ENCODE measurements at places on chromosomes 2 and 18.

DNA sequence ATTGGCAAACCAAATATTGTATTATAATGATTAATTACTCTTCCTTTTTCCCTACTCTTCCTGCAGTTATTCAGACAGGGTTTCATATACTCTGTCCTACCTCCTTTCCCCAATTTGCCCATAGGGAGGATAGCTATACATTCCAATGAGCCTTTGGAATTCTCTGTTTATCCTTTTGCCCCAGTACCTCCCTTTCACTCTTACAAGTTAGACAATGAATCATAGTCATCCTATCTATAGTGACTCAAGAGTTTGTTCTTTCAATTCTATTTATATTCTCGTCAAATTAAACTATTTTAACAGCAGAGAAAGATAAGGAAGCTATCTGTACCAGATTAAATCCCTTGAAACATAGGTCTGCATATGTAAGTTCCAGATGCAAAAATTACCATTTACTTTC lies 437.5 kb downstream of the NR4A2 start:
- no peak for DNase-seq

- no peak for DNase-seq
Measured at GRCh38 chr2:8848328-8849100, 11.1 kb upstream of the KIDINS220 start.

GRCh38 chr2:231034291-231034882 lies 2.9 kb upstream of the C2orf72 start:
- DNase-seq = no peak

DNA sequence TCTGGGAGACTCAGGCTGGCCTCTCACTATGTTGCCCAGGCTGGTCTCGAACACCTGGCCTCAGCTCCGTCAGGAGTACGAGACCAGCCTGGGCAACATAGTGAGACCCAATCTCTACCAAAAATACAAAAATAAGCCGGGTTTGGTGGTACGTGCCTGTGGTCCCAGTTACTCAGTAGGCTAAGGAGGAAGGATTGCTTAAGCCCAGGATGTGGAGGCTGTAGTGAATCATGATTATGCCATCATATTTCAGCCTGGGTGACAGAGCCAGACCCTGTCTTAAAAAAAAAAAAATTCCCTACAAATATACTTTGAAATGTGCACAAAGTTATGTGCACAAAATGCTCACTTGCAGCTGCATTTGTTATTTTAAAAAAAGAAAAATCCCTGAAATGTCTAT lies 26.3 kb upstream of the AGAP1 start:
- DNase-seq = no peak

- no peak for DNase-seq
Measured at GRCh38 chr18:79384834-79385233, 10.9 kb upstream of the NFATC1 start.

- no peak for DNase-seq
Measured at GRCh38 chr18:65623676-65624075, 127.1 kb upstream of the CDH7 start.

GRCh38 chr2:172761306-172761705 lies 25.7 kb downstream of the RAPGEF4 start:
- DNase-seq = no peak

- no peak for DNase-seq
Measured at GRCh38 chr18:50119296-50119695, 75.7 kb downstream of the MYO5B start.

- DNase-seq = no peak
Measured at GRCh38 chr2:232132181-232132580, 170.7 kb downstream of the DIS3L2 start.

DNA sequence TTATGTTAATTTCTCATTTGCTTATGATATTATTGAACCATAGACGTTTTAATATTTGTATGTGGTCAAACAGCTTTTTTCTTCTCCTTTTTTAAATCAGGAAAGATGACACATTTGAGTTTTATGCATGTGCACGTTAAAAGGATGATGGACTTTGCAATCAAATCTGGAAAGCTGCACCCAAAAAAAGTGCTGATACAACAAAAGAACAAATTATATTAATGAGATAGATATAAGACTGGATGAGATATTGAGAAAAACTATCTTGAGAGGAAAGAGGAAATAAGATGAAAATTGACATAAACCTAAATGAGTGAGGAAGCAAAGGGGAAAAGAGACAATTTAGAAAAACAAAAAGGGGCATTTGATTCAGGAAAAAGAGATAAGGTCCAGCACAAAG lies 96.4 kb upstream of the CBLN2 start:
- no peak for DNase-seq

DNA sequence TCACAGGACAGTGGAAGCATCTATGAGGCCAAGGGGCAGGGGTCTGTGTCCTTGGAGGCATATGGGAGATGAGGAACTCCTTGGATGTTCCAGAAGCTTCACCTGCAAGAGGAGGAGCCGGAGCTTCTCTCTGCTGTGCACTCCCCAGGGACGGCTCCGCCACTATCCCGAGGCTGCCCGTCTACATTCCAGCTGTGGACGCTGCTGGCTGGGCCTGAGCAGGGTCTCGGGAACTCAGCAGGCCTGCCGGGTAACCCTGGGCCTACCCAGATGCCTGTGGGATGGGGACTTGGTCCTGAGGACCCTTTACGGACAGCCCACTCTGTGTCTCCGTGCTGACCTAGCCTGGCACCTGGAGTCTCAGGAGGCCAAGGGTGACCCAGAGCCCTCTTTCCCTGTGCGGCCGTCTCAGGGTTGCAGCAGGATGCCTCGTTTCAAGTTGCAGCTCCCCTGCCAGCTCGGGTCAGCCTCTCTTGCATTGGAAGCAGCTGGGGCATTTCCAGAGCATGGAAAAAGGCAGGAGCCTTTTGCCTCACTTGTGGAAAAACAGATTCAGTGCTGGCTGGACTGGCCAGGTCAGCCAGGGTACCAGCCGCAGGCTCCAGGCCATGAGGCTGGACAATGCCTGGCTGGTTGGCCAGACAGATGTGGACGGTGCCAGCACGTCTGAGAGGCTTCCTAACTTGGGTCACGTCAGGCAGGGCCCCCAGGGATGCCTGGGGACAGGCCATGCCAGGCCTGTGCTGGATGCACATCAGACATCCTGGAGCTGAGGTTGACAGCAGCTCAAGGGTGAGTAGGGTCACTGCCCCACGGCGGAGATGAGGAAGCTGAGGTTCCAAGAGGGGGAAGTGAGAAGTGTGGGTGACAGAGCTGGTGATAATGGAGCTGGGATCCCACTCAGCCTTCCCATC lies 41.5 kb downstream of the SCTR start:
- no peak for DNase-seq
